ENCODE measurements at places on chromosomes 7 and 10.

- no peak for DNase-seq
Observed at GRCh38 chr7:72037516-72037915, 374.6 kb downstream of the CALN1 start.

- DNase-seq, result no peak
Observed at GRCh38 chr7:122492007-122492406, 187.5 kb upstream of the FEZF1 start.

GRCh38 chr7:16975712-16976111, 93.9 kb upstream of the AGR3 start:
- DNase-seq, result no peak

GRCh38 chr7:91263384-91264045, 718 bp upstream of the FZD1 start:
- peak; percentile 27 for DNase-seq

- no peak for DNase-seq
Observed at GRCh38 chr10:75040576-75040975, 70.9 kb upstream of the SAMD8 start.

DNA sequence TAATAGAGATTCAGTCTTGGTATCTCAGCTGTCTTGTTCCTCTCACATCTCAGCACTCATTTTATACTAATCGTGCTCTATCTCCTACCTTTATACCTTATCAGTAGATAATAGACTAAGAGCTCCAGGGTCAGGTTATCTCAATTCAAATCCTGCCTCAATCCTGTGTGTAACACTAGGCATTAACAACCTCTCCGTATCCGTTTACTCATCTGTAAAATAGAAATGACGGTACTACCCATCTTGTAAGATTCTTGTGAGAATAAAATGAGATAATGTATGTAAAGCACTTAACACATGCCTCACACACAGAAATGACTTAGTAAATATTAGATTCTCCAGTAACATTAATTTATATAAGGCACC, 622 bp upstream of the P4HA1 start:
- DNase-seq, result no peak

All from AG08395 (cell line).